Activated CD8-positive, alpha-beta memory T cell treated with anti-CD3 and anti-CD28 coated beads, Interleukin-2, amount 10 ng/mL, durations not matched to agents 7 days and 5 days (primary cell): ENCODE measurements at places on chromosomes 16 and 17.

DNA sequence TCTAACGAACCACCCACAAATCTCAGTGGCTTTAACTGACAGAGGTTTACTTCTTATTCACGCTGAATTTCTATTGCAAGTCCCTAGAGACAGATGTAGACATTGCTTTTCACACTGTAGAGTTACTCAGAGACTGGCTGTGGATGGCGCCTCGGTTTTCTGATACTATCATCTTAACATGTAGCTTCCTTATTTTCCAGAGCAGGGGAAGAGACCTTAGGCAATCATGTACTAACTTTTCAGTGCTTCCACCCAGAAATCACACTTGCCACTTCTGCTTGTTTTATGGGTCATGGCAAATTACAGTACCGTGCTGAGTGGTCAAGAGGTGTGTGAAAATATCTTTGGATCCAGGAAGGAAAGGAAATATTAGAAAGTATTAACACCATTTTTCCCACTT lies 65.4 kb downstream of the MAF start:
- no peak for DNase-seq

DNA sequence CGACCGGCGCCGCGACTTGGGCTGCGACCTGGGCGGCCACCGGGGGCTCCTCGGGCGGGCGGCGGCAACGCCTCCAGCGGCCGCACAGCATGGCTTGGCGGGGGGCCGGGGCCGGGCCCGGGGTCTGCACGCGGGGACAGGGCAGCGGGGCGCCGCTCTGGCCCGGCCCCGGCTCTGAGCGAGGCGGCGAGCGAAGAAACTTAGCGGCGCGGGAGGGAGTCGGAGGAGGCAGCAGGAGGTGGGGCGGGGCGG lies at the start of gene PLCD3:
TSS of gene PLCD3 (minus strand) at position 196 of the 252 bp plus-strand sequence. CDS start at position 91, 105 bp downstream.
- no peak for DNase-seq

DNA sequence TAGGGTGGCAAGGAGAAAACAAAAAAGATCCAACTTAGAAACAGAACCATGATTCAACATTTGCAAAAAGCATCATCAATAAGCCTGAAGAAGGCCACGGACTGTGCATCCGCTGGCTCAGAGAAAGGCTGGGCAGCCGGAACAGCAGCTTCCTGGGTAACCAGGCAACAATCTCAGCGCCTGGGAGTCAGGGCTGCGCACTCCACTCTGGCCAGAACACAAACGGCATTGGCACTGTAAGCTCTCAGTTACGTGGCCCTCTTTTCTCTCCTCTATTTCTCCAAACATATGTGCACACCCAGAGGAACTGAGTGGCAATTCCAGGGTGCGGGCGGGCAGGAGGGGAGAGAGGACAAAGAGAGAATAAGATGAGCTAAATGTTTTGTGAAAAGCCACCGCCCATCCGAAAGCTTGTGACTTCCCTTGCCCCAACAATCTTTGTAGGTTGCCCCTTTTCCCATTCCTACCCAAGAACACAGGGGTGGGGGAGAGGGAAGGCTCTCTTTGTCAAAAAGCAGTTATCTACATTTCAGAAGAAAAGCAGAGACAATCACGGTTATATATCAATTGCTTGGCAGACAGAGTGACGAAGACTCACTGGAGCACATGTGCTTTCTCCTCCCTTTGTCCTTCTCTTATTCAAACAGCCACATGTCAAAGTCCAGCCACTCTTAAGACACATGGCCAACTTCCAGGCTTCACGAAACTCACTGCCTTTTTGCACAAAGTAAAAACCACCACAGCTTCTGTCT lies 6.6 kb upstream of the GHDC start:
- no peak for DNase-seq

GRCh38 chr16:11806721-11807120 lies 9.7 kb upstream of the ZC3H7A start:
- DNase-seq: no peak

GRCh38 chr17:79246225-79247190 lies 171.9 kb downstream of the ENGASE start:
- DNase-seq: no peak
